ENCODE measurements at places on chromosomes 1 and 21.

GRCh38 chr21:37001441-37001840, 5.1 kb upstream of the RIPPLY3 start:
- DNase-seq: no peak

DNA sequence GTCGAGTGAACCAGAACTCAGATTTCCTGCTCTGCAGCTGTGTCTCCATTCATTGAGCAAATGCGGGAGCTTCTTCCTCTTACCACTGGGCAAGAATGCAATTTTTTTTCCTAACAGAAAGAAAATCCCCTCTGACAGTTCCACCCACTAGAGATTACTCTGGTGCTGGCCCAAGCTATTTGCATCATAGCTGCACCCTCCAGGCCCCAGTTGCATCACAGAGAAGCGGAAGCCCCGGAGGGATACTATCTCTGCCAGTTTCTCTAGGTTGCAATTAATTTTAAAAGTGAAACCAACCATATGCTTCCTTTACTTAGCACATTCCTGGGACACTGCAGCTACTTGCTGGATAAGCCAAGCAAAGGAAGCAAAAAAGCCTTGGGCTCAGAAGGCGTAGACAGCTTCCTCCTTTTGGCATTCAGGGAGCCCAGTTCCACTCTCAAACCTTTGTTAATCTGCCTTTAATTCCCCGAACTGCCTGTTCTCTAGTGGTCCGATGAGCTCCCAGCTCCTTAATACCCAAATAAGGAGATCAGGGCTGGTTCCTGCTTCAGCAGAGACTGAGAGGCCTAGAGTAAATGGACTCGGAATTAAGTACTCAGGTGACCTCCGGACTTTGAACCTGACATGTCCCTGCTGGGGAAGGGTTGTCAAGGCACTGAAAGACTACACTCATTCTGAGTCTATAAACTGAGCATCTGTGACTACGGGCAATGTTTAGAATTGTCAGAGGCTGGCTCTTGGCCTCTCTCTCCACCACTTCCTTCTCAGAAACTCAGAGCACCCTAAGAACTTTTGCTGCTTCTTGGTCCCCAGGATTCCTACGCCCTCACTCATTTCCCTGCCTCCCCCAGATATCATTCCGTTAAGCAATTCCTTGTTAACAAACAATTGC, 72.5 kb upstream of the TNFSF18 start:
- DNase-seq: no peak

DNA sequence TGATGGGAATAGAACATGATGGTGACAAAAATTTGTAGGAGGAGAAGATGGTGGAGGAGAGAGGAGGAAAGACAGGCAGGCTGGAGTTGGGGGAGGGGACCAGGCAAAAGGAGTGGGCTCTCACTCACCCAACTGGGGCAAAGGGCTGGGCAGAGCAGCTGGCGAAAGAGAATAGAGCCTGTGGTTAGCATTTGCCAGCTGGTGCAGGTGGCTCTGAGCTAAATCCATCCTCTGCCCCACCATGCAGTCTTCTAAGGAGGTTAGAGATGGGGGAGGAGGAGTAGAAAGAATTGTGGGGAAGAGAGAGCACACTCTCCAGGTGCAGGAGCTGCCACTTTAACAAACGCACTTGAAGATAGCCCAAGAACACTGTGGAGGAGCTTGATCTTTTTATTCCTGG, 27.6 kb upstream of the SLAMF1 start:
- DNase-seq: no peak

GRCh38 chr1:75836528-75837100, 39.9 kb downstream of the MSH4 start:
- DNase-seq: no peak

DNA sequence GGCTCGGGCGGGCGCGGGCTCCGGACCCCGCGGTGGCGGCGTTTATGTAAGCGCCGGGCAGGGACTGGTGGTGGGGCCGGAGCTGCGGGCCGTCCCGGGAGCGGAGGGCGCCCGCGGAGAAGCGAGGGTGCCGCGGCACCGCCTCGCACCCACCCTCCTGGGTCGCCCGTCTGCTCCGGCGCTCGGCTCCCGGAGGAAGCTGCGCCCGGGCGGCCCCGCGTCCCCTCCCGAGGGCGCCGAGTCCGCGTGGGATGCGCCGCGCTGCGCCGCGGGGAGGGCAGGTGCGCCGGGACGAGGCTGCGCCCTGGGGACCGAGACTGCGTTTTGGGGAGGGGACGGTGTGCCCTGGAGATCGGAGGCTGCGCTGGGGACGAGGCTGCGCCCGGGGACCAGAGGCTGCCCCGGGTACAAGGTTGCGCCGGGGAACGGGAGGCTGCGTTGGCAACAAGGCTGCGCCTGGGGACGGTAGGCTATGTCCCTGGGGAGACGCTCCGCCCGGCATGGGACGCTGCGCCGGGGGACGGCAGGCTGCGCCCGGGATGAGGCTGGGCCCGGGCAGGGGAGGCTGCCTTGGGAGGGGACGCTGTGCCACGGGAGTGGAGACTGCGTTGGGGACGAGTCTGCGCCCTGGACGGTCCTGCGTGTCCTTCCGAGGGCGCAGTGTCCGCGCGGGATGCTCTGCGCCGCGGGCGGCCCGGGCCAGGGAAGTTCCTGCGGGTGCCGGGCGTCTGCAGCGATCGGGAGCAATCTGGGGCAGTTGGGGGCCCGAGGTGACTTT, 627 bp downstream of the ADARB1 start:
- DNase-seq: no peak

DNA sequence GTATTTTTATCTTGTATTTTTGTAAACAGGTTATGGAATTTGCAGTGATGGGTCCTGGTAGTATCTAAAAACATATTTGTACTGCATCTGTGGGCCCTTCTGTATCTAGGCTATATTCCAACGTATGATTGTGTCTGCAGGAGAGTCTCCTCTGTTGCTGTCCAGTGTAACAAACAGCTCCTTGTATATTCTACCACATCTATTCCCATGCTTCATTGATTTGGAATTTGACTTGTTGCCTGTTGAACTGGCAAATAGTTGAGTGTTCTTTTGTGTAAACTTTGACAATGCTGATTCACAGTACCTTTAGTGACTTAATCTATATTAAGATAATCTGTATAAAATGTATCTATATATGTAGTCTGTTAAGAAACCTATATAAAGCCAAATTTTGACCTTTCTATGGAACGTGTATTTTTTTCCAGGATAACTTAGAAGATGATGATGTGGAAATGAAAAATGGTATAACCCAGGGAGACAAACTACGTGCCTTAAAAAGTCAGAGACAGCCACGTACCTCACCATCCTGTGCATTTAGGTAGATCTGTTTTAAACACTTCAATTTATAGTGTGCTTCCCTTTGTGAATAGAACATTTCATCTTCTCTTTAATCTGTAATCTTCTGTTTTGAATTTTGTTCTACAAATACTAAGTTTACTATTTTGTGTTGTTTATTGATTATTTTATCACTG, 43.4 kb upstream of the GPR88 start:
- no peak for DNase-seq

DNA sequence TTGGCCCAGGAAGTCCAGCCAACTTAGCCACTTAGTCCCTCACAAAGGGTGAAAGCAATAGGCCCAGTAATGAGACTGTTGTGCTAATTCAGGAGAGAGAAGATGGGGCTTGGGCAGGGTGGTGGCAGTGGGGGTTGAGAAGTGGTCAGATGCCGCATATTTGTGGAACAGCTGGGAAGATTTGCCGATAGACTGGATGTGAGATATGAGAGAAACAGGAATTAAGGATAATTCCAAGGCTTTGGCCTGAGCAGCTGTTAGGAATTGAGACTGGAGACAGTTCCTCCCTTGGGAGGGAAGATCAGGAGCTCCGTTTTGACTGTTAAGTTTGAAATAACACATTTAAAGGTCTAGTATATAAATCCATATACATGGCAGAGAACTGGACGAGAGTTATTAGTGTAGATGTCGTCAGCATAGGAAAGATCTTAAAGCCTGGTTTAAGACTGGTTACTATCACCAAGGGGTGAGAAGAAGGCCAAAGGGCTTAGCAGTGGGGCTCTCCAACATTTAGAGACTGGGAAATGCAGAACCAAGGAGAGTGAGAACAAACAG, 323.7 kb upstream of the FAM78B start:
- DNase-seq: no peak

DNA sequence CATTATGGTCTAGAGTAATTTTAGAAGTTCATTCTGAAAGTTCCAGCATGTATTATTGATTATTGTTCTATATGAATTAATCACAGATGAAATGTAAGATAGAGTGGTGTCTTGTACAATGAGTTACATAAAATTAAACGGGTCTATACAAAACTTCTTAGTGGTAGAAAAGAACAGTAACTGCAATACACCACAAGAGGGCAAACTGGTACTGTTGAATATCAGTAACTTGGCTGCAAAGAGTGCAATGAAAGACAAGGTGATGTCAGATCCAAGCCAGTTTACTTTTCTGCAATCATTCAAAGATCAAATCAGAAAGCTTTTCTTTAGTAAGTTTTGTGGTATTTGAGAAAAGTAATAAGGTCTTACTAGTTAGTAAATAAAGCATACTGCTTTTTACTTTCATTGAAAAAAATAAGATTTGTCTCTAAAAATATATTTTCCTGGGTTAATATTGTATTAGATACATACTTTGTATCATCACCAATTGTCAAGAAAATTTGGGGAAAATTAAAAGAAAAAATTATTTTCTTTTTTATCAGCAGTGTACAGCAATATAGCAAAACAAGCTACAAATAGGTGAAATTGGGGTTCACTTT, 66.4 kb upstream of the BTG3 start:
- no peak for DNase-seq

DNA sequence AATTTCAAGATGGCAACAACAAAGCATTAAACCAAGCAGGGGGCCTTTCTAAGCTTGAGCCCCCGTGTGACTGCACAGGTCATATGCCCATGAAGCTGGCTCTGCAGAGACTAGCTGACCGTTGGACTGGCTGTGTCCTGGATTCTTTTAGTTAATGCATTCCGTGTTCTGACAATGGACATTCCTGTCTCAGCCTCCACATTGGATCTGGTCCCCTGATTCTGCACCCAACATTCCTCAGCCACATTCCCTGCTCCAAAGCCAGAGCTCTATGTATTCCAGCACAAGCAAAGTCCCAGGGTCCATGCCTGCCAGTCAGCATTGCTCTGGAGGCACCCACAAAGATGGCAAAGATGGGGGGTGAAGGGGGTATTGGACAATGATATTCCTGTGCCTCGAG, 5.1 kb upstream of the NAV1 start:
- DNase-seq: no peak

- no peak for DNase-seq
Observed at GRCh38 chr1:244171241-244171985, 120.3 kb downstream of the ZBTB18 start.

- DNase-seq: no peak
Observed at GRCh38 chr1:225677350-225678124, 24.6 kb upstream of the ENAH start.

DNA sequence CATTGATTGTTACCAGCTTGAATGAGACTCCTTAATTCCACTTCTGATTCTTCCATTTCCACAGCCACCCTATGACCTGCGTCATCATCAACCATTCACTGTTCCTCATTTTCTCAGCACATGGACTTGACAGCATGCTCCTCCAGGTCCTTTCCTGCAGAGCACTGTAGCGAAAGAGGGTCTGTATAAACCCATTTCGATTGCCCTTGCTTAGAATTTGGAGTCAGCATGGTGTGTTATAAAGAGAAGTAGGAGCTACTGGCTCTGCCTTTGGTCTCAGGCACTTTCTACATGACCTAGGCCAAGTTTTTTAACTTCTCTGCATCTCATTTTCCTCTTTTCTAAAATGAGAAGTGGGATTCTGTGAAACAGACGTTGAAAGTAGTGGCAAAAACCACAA, 133.8 kb downstream of the AK5 start:
- DNase-seq: no peak

GRCh38 chr1:4652631-4653327, 1.6 kb upstream of the AJAP1 start:
- DNase-seq: peak; percentile 62

DNA sequence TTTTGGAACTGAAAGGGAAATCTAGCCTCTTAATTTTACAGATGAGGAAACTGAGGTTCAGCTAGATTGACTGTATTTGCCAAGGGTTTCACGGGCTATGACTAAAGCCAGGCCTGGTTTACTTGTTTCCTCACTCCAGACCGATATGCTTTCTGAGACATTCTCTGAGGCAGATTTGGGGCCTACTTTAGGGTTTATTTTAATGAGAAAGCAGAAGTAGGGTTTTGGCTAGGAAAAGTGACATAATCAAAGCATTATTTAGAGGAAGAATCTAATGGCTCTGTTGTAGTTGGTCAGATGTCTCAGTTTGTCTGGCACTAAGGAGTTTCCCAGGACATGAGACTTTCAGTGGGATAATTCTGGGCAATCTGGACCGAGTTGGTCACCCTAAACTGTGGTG, 1.5 kb upstream of the RPTN start:
- no peak for DNase-seq

- no peak for DNase-seq
Observed at GRCh38 chr1:46404482-46405196, 10.5 kb downstream of the FAAH start.

GRCh38 chr21:36125512-36126207, 9.2 kb upstream of the CBR3 start:
- DNase-seq: no peak

- DNase-seq: no peak
Observed at GRCh38 chr1:225822655-225823403, 12.9 kb downstream of the EPHX1 start.

DNA sequence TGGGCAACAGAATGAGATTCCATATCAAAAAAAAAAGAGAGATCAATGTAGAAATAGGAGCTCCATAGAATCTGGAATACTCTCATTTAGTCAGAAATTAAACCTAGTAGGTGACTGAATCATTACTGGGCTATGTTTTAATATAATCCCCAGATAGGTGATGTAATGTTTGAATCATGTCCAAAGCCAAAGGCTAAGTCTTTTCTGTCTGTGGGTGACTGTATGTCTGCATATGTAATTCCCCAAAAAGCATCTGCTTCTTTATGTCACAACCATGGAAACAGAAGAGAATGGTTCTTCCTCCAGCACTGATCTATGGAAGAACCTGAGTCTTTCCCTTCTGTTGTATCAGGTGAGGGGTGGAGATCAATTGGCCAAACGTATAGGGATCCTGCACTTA, 5.8 kb downstream of the LAMC2 start:
- DNase-seq: no peak

- DNase-seq: no peak
Observed at GRCh38 chr1:115185336-115185735, 96.0 kb upstream of the TSPAN2 start.

GRCh38 chr1:78577257-78578100, 42.8 kb upstream of the IFI44L start:
- DNase-seq: no peak

DNA sequence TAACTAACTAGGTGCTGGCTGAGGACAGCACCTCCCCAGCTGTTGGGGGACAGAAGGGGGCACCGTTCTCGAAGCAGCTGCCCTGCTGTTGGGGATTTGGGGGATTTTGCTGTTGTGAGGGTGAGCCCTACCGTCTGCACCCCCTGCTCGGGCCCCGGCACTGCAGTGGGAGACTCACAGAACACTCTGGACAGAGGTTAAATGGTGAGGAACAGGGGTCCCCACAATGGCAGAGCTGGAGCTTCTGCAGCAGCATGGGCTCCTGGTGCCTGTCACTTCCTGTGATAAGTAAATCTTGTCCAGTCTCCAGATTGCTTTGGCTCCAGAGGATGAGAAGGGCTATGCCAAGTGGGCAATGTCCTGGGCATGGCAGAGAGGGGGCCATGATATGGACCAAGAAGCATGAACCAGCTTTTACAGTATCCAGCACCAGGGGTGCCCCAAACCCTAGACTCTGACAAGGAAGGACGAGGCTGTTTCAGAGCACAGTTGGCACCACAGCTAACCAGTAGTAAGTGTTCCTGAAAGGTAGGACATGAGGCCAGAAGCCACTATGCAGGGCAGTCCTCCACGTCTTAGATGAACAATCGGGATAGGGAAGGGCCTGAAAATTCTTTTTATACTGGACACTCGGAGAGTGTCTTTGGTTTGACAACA, 365.1 kb upstream of the VAMP3 start:
- DNase-seq: no peak

GRCh38 chr1:108140936-108141335, 59.2 kb downstream of the SLC25A24 start:
- DNase-seq: no peak
